SK-N-MC (cell line): ENCODE measurements at places on chromosomes 3 and 15.
A peak's percentile ranks its signal among the peaks of the same experiment; 100 is the strongest.

DNA sequence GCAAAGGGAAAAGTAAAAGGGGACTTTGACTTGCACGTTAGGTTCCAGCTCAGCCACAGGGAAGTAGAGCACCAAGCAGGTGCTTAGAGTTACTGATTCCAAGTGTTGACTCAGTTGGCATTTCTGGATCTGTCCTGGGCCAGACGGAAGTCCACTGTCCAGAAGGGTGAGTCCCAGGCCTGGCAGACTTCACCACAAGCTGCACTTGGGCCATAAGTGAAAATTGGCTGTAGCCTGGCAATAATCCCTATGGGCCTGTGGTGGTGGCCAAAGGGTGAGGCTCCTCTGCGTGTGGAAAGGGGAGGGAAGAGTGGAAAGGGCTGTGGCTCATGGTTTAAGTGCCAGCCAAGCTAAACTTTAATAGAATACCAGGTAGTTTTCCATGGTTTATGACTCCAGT is 121.5 kb downstream of the DTWD1 start:
- DNase-seq, result no peak

GRCh38 chr3:21894459-21895340 is 143.7 kb upstream of the ZNF385D start:
- DNase-seq, result no peak

DNA sequence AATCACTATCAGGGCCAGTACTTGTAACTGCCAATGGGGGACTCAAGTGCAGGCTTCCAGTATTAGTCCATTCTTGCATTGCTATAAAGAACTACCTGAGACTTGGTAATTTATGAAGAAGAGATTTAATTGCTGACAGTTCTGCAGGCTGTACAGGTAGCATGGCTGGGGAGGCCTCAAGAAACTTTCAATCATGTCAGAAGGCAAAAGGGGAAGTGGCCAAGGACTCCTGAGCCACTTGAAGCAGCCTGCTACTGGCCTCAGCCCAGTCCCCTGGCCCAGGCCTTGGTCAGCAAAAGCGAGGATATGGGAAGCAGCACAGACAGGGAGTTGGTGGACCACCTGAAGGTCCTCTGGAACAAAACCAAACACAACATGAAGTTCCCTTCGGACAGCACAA is 29.2 kb upstream of the OR5K1 start:
- DNase-seq, result no peak

DNA sequence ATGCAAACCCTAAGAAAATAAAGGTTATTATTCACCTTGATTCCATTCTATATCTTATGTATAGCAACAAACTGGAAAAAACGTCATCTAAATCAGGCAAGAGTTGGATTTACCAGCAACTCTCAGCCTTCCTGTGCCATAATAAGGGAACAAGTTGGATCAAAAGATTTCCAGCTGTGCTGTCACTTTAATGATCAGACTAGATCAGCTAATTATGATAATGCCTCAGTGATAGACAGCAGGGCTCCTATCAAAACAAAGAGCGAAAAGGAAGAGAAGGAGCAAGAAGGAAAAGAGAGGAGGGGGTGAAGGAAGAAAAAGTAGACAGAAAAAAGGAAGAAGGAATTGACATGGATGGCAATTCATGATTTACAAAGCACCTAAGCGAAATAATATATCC is 36.7 kb upstream of the BCL6 start:
- no peak for DNase-seq

DNA sequence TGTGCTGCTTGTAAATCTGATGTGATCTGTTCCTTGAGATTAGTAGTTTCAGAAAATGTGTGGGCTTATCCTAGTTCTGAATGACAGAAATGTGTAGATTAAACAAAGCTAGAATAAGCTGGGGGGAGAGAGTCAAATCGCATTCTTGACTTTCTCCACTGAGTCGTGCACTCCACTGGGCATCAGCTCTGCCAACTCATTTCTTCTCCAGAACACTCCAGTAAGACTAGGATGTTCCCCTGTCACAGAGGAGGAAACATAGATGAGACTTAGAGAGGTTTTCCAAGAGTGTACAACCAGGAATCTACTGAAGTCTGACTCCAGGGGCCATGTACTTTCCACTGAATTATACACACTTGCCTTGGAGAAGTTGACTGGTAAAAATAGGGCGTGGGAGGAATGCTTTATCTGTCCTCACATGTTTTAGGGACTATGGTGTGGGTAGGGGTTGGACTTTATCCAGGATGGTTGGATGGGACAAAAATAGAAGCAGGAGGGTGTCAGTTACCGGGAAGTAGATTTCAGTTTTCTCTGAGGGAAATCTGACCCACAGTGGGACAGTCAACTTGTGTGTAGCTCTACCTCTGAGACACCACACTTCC is 298.2 kb downstream of the UBE2E2 start:
- no peak for DNase-seq

DNA sequence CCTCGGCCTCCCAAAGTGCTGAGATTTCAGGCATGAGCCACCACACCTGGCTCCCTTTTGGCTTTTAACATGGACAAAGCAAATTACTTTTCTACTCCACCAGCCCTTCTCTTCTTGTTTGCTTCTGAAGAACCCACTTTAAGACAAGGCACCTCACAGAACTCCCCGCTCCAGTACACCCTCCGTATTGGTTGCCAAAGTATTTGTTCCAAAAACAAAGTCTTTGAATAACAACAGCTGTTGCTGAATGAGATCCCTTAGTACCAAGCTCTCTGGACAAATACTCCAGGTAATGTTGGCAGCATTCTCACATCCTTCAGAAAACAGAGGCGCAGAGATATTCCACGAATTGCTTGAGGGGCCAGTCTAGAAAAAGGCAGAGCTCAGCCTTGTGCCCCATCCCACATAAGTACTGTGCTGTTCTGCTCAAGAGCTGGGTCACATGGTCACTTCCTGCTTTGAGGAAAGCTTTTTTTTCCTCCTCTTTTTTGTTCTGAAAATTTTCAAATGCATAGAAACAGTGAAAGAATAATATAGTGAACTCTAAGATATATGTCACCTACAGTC is 7.3 kb upstream of the CHCHD6 start:
- DNase-seq, result no peak

- peak; percentile 34 for DNase-seq
Measured at GRCh38 chr15:98684436-98684835, 36.1 kb downstream of the IGF1R start.

- peak; percentile 98 for DNase-seq
Measured at GRCh38 chr3:146308222-146308621, 57.3 kb upstream of the PLSCR4 start.

DNA sequence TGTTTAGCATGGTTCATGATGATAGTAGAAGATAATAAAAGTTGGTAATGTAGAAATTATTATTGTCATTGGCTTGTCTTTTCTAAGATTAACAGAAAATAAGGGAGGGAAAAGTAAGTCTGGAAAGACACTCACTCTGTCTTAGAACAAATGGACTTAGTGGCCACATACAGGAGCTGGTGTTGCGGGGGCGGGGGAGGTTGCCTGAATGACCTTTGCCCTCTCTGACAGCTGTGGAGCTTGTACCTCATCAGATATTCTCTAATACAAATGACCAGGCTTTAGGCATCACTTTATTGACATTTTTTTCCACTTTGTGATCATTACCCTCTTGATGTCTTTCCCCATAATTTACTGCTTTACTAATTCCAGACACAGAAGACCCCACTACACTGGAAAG is 5.9 kb downstream of the TAGLN3 start:
- DNase-seq, result no peak

- no peak for DNase-seq
Measured at GRCh38 chr3:135918600-135918999, 46.9 kb upstream of the PPP2R3A start.

- no peak for DNase-seq
Measured at GRCh38 chr15:63048776-63049665, 6.5 kb downstream of the TPM1 start.

DNA sequence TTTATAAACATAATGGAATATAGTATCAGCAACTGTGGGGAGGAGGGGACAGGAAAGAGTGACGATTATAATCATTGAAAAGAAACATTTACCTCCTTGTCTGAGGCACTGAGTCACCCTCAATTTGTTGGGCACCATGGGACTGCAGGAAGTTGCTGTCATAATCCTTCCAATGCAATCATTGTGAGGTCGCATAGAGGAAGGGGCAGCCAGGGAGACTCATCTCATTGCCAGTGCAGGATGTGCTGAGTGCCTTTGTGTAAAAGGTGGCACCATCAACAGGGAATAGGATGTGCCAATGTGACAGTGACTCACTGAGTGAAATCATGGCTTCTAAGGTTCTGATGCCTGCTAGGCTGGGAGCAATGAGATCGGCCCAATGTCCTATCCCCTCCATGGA is 300.4 kb upstream of the ADAMTS9 start:
- no peak for DNase-seq

- no peak for DNase-seq
Measured at GRCh38 chr15:69576035-69576526, 123.5 kb downstream of the RPLP1 start.

DNA sequence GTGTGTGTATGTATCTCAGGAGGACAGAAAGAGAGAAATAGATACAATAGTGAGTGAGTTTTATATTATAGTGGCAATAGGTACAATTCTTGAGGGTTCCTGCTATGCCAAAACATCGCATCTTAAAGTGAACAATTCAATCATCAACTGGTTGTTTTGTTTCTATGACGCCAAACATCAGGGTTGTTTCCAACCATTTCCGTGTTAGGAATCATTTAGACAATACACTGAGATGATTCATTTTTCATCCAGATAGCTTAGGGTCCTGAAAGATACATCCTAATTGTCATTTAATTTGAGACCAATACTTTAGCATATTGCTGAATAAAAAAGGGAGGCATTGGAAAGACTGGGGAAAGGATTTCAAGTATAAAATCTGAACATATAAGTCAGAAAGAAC is 472.2 kb downstream of the MCTP2 start:
- no peak for DNase-seq

DNA sequence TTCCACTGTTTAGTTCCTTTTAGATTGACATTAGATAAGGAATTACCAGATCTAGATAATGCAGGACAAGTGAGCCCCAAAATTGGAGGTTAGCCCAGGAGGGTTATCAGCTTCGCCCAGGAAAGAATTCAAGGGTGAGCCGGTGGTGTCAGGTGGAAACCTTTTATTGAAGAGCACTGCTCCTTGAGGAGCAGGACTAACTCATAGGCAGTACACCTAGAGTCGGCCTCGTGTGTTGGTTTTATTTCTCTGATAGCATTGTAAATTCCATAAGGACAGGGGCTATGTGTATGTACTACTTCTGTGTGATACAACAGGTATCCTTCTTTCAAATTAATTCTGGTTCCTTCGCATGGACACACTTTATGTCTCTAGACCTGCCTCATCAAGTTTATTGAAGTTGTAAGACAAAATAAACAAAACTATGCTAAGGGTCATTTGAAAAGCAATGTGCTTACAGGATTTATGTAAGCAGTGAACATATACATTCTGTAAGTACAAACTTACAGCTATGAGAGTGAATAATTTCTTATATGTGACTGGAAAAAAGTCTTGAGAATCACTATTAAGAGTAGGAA is 57.2 kb downstream of the SNX4 start:
- no peak for DNase-seq

- no peak for DNase-seq
Measured at GRCh38 chr3:5021116-5022092, 42.2 kb downstream of the BHLHE40 start.
